ENCODE measurements at places on chromosomes 13 and 19.

DNA sequence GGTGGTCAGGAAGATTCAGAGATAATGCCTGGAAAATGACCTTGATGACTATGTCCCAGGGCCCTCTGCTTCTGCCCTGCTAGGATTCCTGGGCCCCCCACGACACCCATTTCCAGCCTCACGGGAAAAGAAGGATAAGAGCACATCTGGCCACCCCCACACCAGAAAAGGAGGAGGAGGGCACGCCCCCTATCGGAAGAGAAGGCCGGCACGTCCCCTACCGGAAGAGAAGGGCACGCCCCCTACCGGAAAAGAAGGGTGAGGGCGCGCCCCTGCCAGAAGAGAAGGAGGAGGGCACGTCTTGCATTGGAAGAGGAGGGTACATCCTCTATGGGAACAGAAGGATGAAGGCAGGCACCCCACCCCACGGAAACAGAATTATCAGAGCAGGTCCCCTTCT, 84.3 kb downstream of the IER2 start:
- no peak for DNase-seq

- DNase-seq = no peak
Measured at GRCh38 chr19:12638611-12639182, 27.8 kb downstream of the MAN2B1 start.

DNA sequence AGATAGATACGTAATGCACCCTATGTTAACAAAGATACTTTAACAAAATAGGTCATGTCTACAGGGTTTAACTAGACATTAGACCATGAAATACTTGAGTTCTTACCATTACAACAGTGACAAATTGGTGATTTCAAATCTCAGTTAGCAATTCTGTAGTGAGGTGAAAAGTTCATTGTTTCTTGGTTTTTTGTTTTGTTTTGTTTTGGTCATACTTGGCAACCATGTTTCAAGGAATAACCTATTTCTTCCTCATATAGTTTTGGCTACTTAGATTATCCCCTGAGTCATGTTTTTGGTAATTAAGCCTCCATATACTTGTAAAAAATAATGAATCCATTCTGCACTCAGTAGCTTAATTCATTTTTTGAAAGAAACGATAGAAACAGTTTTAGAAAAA, 1200.4 kb downstream of the DIAPH3 start:
- DNase-seq = no peak

DNA sequence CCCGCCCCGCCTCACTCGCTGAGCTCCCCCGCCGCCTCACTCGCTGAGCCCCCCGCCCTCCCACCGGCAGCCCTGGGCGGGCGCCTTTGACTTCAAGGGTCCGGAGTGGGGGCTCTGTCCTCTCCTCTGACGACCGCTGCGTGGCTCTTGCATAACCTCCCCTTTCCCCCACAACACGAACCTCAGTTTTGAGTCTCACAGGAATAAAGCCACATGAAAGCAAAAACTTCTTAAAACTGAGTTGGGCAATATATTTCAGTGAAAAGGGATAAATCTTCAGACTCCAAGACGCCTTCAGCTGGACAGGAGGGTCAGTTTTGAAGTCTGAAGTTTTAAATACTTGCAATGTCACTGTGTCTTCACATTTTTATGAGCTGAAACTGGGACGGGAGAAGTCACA, 70.6 kb upstream of the C13orf46 start:
- no peak for DNase-seq

- DNase-seq = no peak
Measured at GRCh38 chr19:33311326-33311682, 9.0 kb upstream of the CEBPA start.

- peak; percentile 28 for DNase-seq
Measured at GRCh38 chr13:98927951-98928927, 49.6 kb downstream of the DOCK9 start.

DNA sequence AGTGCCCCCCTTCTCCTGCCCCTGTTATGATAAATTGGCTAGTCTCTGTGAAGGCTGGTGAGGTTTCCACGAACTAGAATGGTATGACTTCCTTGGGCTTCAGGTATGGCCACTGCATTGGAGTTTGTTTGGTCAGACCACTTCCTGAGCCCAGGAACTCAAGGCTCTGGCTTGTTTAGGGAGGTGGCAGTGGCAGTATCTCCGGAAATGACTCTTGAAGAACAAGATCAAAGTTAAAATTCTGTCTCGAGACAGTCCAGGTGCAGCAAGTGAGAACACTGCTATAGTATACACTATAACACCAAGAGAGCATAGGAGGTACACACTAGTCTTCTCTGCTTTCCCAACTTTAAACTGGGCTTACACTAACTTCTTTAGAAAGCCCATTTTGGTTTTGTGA, 309.1 kb downstream of the KLF12 start:
- DNase-seq = no peak

DNA sequence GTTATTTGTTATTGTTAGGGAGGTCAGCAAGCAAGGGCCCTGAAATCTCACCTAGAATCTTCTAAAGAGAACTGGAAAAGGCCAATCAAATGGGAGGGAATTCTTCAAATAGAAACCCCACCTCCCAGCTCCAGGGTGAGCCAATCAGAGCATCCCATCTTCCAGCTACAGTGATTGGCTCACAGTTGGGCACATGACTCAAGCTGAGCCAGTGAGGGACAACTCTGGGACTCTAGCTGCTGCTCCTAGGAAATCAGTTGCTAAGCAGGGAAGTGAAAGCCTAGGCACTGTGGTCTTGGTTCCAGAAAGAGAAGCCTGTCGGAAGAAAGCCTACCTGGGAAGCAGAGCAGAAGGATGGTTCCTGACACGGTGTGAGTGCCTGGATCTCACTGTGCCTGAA, 13.4 kb downstream of the TM6SF2 start:
- peak; percentile 83 for DNase-seq

DNA sequence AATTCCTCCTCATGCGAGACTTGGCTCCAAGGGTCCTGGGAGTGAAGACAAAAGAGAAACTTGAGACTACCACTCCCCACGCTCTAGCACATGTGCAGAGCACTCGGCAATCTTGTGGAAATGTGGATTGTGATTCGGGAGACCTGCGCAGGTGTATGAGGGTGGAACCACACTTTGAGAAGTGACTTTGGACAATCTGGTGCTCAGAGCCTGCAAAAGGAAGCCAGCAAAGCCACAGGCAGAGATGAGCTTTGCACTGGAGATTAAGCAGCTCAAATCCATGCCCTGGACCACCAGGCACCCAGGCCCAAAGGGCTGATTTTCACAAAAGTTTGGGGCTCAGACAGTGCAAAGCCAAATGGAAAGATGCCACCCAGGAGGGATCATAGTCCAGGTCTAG, 162.5 kb upstream of the TSHZ3 start:
- no peak for DNase-seq

GRCh38 chr19:424546-424945, 15.6 kb upstream of the C2CD4C start:
- DNase-seq = no peak

DNA sequence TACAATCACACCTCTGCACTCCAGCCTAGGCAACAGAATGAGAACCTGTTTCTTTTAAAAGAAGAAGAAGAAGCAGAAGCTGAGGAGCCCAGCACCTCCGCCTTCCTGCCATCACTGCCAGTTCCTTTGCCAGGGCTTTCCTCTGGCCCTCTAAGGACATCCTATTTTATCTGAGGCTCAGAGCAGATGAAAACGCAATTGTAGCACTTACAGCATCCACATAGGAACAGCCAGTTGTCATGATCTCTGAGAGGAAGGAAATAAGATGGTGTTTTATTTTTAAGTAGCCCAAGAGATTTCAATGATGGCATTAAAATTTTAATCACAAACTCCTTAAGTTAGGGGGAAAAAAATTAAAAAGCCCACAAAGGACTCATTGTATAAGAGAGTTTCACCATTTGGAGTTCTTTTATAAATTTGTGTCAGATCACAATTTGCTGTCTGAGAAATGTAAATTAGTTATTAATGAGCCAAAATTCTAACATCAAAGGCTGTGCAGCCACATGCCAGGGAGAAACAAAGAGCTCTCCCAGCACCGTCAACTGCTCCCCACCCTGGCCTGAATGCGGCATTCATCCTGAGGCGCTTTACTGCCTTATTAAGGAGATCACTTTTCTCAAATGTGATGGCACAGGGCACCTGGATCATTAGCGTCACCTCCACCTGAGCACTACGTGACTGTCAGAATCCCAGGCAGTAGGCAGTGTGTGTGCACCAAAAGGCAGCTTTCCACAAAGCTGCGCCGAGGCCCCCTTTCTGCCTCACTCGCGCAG, 393.0 kb downstream of the FOXO1 start:
- DNase-seq = no peak

DNA sequence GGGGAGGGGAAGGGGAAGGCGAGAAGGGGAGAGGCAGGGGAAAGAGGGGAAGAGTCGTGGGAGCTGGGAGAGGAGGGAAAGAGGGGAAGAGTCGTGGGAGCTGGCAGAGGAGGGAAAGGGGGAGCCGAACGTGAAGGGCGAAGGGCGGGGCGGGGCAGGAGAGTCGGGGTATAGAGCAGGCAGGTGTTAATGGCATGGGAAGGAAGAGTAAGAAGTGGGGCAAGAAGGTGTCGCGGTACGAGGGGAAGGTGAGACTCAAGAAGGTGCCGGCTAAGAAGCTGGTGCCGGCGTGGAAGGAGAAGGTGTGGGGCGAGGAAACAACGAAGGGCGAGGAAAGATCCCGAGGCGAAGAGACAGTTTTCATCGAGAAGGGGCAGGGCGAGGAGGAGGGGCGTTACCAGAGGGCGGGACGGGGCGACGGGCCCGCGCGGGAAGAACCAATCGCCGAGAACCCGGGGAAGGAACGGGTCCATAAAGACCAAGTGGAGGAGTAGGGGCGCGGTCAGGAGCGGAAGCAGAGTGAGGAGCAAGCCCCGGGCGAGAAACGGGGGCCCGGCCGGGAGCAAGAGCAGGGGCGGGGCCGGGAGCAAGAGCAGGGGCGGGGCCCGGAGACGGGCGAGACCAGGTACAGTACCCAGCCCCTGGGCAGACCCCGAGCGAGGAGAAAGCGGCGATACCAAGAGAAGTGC, 463 bp downstream of the CATSPERG start:
- no peak for DNase-seq

DNA sequence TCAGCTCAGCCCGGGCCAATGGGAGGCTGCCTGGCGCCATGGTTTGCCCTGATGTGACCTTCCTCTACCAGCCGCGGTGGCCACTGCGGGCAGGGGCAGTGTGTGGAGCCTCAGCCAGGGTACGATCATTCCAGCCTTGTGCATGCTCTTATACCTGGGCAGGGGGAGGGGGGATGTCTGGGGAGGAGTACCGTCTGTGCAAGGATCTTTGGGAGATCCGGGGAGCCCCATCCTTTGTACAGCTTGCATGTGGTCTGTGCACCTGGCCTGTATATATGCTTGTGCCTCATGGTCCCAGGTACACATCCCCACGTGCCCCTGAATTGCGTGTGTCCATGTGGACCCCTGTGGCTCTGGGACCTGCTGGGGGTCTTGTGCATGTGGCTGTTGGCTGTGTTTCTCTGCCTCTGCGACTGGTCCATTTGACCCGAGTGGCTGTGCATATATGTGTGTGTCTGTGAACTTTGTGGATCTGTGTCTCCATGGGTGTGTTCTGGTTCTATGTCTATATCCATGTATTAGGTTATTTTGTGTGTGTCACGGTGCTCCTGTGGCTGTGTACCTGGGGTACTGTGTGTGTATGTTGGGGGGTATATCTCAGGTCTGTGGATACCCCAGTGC, 12.8 kb upstream of the NANOS3 start:
- no peak for DNase-seq

GRCh38 chr19:1651568-1652291, 685 bp downstream of the TCF3 start:
- DNase-seq = no peak

DNA sequence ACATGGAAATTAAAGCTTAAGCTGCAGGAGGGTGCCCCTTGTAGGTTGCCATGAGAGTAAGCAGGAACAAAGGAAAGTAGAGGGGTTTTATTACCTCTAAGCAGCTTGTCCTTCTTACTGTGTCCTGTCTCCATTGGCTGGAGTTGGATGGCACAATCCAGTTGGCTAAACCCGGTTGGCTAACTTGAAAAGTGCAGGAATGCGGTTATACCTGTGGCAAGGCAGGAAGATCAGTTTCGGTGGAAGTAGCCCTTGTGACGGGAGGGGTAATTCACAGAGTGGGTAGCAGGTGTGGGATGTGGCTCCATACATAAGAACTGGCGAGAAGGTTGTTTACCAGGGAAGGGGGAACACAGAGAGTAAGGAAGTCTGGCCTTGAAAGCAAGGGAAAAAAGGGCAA, 3.2 kb downstream of the ZNF726 start:
- no peak for DNase-seq

- no peak for DNase-seq
Measured at GRCh38 chr13:92649140-92649813, 577.3 kb upstream of the GPC6 start.

DNA sequence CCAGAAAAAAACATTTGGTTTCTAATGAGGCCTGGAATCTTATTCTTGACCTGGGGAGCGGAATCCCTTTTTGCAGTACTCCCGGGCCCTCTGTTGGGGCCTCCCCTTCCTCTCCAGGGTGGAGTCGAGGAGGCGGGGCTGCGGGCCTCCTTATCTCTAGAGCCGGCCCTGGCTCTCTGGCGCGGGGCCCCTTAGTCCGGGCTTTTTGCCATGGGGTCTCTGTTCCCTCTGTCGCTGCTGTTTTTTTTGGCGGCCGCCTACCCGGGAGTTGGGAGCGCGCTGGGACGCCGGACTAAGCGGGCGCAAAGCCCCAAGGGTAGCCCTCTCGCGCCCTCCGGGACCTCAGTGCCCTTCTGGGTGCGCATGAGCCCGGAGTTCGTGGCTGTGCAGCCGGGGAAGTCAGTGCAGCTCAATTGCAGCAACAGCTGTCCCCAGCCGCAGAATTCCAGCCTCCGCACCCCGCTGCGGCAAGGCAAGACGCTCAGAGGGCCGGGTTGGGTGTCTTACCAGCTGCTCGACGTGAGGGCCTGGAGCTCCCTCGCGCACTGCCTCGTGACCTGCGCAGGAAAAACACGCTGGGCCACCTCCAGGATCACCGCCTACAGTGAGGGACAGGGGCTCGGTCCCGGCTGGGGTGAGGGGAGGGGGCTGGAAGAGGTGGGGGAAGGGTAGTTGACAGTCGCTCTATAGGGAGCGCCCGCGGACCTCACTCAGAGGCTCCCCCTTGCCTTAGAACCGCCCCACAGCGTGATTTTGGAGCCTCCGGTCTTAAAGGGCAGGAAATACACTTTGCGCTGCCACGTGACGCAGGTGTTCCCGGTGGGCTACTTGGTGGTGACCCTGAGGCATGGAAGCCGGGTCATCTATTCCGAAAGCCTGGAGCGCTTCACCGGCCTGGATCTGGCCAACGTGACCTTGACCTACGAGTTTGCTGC, at the start of gene ICAM4:
Gene ICAM4, plus strand, starts transcription at position 153 of the 935 bp plus-strand sequence. Its CDS starts 58 bp downstream, at position 211.
- DNase-seq = no peak

DNA sequence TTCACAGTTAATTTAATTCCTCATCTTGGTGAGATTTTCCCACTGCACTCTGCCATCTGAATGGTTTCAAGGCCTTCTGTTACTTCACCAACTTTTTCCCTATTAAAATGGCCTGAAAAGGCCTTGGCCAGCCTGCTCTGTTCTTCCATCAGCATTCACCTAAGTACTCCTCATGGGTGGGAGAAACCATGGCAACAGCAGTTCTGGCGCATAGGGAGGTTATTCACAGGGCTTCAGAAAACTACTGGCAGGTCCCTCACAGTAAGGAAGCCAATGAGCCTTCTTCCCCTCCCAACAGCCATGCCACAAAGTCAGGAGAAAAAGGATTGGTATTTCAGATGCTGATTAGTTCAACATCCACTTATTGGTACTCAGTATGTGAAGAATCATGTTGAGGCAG, 17.2 kb upstream of the GJB2 start:
- DNase-seq = no peak
